ENCODE measurements at places on chromosomes 16 and 17.

DNA sequence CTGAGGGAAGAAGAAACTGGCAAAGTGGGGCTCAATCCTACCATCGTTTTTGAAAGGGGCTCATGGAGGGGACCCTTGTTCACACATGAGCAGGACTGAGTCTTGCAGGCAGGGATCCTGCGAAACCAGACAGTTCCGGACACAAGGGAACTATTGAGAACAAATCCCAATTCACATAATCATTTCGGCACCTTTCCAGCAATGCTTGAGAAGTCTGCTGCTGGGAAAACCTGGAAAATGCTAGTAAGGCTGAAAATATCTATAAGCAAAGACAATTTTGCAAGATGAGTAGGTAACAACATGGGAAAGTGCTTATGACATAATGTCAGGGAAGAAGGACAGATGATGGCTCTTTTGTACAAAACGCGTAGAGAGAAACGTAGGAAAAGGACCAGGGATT lies 52.1 kb upstream of the BPTF start:
- no peak for DNase-seq

DNA sequence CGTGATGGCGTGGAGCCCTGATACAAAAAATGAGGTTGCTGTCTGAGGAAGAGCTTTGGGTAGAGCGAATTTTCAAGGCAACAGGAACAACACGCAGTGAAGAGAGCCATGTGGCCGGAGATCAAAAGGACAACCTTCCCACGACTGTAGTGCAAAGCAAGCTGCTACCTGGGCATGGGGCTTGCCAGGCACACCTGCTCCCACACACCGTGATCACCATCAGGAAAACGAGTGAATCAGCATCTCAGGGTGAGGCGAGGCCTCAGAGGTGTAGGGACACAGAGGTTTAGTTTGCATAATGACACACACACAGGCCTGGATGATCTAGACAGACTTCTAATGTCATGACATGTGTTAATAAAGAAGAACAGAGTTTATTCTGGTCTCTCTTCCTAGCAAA lies 65.7 kb downstream of the PARN start:
- DNase-seq: no peak

GRCh38 chr17:40104594-40105486 lies 4.5 kb upstream of the NR1D1 start:
- DNase-seq: no peak

DNA sequence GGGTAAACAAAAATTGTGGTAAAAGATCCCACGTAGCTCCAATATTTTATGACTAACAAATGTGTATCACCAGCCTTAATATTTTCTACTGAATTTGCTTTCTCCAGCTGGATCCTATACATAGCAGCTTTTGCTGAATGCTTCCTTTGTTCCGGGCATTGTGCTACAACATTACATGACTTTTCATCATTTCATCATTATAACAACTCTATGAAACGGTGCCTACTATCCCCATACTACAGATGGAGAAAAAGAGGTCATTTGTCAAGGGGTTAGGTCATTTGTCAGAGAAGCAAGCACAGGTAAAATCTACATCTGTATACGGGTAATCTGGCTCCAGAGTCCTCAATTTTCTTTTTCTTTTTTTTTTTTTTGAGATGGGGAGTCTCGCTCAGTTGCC lies 74.3 kb downstream of the KANSL1 start:
- DNase-seq: no peak

DNA sequence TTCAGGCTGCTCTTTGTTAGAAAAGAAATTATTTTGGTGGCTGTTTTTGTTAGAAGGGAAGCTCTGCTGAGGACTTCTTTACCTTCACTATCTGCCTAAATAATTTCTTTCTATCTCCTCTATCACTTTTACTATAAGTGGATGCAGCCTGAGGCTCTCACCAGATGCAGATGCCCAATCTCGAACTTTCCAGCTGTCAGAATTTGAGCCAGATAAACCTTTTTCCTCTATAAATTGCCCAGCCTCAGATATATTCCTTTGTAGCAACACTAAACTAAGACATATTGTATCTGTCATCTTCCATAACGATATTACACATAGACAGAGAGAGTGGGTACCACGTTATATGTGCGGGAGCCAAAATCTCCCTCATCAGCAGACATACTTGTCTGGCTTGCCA lies 15.7 kb upstream of the CDH8 start:
- DNase-seq: no peak
